ENCODE measurements at places on chromosomes 3 and 15. TPM values are rescaled to one million over a fixed set of nuclear protein-coding genes. Genes with fewer than 3 reads are reported as not detected.

The STRA6 gene
- 26.2 TPM for total RNA-seq

The GPR62 gene
- not detected for total RNA-seq

The ESYT3 gene
- total RNA-seq, result 0.30 TPM

The CHL1 gene
- total RNA-seq, result not detected

The THSD4 gene
- 13.7 TPM for total RNA-seq

The SNX22 gene
- 0.23 TPM for total RNA-seq

The ADGRG7 gene
- total RNA-seq, result 0.12 TPM

The ALDH1A3 gene
- 168 TPM for total RNA-seq

The ATP6V1A gene
- total RNA-seq, result 89.1 TPM

The GOLGA6L1 gene
- not detected for total RNA-seq

The RYR3 gene
- total RNA-seq, result under 0.01 TPM

The DNASE1L3 gene
- total RNA-seq, result not detected

The STIMATE gene
- total RNA-seq, result 10.9 TPM

The TOPBP1 gene
- 19.3 TPM for total RNA-seq

The TUSC2 gene
- total RNA-seq, result 11.5 TPM

The SPINK8 gene
- not detected for total RNA-seq

The STAC gene
- total RNA-seq, result 17.5 TPM

The ANKDD1A gene
- total RNA-seq, result 15.3 TPM

The SAMD7 gene
- total RNA-seq, result not detected

The RAB6B gene
- 0.30 TPM for total RNA-seq

The CYP19A1 gene
- total RNA-seq, result 0.30 TPM

The SPRED1 gene
- 38.9 TPM for total RNA-seq

Data from smooth muscle cell of the coronary artery (primary cell).